Brain (organoid and tissue), 16 donors: ENCODE measurements at places on chromosomes 5 and 9. TPM values are rescaled to one million over a fixed set of nuclear protein-coding genes. Genes with fewer than 3 reads are reported as not detected.

GRCh38 chr9:20178197-20178596, 389.4 kb upstream of the SLC24A2 start:
- DNase-seq = no peak

PCDHB6 gene
- polyA plus RNA-seq = 1.5 TPM

DNA sequence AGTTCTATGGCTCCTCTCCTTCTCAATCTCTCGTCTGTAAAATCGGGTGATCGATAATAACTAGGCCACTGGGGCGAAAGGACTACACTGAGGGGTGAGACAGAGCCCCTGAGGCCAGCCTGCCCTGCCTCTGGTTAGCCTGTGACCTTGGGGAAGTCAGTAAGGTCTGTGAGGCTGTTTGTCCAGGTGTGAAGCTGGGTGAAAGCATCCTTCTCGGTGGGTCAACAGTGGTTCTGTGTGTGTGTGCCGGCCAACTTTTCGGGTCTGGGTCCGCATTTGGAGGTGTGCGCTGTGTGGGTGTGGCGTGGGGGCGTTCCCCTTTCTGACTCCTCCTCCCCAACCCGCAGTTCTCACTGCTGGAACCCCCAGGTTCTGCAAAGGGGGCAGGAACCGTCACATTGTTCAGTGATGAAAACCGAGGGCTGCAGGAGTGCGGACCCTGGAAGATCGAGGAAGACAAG, 5.0 kb upstream of the RNF44 start:
- no peak for DNase-seq

GRCh38 chr5:35404701-35405100, 174.4 kb upstream of the PRLR start:
- DNase-seq = no peak

DNA sequence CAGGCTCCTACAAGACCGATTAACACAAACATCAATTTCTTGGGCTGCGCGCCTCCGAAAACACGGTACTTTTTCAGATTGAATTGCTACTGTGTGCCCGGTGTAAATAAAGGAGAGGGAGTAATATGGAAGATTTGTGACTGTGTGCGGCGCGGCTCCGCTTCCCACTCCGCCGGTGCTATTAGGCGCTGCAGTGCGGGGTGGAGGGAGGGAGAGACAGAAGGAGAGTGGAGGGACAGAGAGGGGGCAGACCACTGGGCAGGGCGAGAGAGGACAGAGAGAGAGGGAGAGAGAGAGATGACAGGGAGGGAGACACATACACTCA, 24.7 kb upstream of the RNU6ATAC start:
- DNase-seq = peak; percentile 36

GRCh38 chr9:31445357-31445756, 939.1 kb upstream of the ACO1 start:
- DNase-seq = no peak

GRCh38 chr9:136846376-136847087, 2.7 kb upstream of the PHPT1 start:
- no peak for DNase-seq
